ENCODE measurements at places on chromosomes 3 and 15.

DNA sequence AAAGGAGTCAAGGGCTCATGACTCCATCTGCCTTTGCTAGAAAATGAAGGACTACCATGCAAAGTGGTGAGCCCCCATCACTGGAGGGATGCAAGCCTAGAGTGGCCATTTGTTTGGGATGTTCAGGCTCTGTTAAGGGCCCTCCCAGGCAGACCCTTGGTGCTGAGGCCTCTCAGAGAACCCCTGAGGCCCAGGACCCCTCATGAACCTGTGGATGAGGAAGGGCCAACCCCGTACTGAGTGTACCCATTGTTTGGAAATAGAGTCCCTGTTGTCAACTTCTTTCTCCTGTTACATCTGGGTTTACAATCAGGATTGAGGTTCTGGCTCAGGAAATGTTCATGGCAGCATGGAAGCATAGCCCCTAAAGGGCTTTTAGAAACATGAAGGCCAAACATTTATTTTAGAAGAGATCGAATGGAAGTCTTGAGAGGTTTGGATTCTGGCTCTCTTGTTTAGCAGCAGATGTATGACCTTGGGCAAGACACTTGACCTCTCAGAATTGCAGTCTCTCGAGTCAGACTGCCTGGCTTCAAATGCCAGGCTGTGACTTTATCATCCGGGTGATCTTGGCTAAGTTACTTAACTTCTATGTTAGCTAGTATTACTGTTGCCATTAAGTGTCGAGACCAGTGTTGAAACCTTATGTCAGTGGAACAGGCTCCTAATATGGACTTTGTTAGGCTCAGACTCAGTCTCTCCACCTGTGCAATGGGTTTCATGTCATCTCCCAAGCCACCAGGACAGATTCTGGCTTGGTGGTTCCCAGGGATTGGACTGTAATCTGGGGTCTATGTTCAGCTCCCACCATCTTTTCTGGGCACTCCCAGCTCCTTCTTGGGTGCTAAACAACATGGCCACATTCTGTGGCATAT is 12.4 kb downstream of the ITGA11 start:
- DNase-seq: no peak

GRCh38 chr3:169509359-169509758 is 154.2 kb downstream of the MECOM start:
- no peak for DNase-seq

DNA sequence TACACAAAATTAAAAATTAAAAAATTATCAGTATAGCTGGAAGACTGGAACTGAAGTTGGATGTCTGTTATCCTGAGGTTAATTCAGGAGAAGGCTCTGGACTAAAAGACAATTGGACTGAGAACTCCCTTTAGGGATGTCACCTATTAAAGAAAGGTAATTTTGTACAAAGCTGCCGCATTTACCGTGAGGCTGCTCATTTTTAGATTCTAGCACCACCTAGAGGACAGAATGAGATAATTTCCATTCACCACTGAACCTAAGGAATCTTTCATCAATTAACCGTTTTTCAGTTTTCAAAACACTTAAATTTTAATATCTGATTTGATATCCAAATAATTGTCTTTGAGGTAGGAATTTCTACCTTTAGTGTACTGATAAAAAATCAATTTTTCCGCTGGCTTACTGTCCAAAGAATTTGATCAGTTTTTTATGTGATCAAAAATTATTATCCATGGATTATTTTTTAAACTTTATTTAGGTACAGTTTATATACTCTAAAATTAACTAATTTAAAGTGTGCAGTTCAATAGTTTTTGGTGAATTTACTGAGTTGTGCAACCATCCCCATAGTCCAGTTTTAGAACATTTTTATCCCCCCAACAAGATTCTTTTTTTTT is 106.7 kb upstream of the TNIK start:
- peak; percentile 61 for DNase-seq

GRCh38 chr3:101155825-101156224 is 162.6 kb upstream of the ABI3BP start:
- DNase-seq: peak; percentile 17
